ENCODE measurements at places on chromosomes 13 and 19.

DNA sequence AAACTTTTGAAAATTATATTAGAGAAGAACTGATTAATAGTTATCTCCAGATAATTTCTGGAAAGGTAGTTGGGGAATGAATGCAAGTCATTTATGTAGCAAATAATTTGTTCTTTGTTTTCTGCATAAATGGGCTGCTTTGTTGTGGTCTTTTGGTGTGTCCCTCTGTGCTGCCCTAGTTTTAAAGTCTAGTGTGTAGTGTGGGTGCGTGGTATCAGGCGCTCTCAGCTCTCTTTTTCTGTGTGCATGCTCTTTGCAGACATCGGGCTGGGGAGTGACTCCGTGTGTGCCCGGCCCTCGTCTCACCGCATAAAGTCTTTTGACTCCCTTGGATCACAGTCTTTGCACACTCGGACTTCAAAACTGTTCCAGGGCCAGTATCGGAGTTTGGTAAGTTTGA is 94.5 kb downstream of the ARHGEF7 start:
- peak overlapping the region; percentile 19 for H3K27ac ChIP-seq
- peaks cover 75% of the 10 kb centered on the region for H3K4me1 ChIP-seq
- peak overlapping the region; percentile 17 for H3K4me3 ChIP-seq
- H3K27me3 ChIP-seq, result no peaks in the 10 kb centered on the region

DNA sequence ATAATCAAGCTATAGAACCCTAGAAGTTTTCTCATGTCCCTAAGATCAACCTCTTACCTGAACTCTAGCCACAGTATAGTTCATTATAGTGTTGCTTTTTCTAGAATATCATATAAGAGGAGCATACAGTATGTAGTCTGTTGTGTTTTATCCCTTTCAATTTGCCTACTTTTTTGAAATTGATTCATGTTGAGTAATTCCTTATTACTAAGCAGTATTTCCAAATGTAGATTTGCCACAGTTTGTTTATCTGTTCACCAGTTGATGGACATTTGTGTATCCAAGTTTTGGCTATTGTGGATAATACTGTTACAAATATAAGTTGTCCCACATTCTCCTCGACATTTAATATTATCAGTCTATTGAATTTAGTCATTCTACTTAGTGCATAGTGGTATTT is 138.0 kb downstream of the LMO7 start:
- no peaks in the 10 kb centered on the region for H3K27me3 ChIP-seq
- no peak overlapping the region for H3K4me3 ChIP-seq
- DNase-seq, result no peak

GRCh38 chr19:35207391-35207871 is 21.1 kb downstream of the FAM187B start:
- no peak overlapping the region for H3K4me3 ChIP-seq
- H3K27ac ChIP-seq, result no peak overlapping the region
- H3K4me1 ChIP-seq, result peaks cover 4% of the 10 kb centered on the region
- no peaks in the 10 kb centered on the region for H3K36me3 ChIP-seq

DNA sequence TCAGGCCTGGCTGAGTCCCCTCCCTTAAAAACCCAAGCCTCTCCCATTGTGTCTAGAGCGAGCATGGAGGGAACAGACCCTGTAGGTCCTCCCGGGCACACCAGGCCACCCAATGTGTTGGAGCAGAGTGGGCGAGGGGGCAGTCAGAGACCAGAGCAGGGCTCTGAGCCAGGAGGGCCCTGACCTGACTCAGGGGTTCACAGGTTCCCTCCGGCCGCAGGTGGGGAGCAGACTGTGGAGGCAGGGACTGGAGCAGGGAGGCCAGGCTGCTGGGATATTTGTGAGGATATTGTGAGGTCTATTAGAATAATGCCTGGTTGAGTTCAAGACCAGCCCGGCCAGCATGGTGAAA is 1.6 kb upstream of the TYROBP start:
- H3K4me3 ChIP-seq, result no peak overlapping the region
- H3K27ac ChIP-seq, result no peak overlapping the region
- H3K36me3 ChIP-seq, result no peaks in the 10 kb centered on the region
- no peak for DNase-seq
- H3K4me1 ChIP-seq, result no peaks in the 10 kb centered on the region

DNA sequence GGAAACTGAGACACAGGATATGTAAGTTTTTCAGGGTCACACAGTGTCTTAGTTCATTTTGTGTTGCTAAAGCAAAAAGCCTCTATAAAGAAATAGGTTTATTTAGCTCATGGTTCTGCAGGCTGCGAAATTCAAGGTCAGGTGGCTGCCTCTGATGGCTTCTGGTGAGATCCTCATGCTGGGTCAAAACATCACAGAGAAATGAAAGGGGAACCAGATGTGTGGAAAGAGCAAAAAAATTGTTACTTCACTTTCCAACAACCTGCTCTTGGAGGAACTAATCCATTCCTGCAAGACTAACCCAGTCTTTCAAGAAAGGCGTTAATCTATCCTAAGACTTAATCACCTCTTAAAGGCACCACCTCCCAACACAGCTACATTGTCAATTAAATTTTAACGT is 64.2 kb upstream of the UBL3 start:
- no peak overlapping the region for H3K27ac ChIP-seq
- DNase-seq, result no peak
- no peaks in the 10 kb centered on the region for H3K27me3 ChIP-seq
- H3K4me3 ChIP-seq, result no peak overlapping the region

DNA sequence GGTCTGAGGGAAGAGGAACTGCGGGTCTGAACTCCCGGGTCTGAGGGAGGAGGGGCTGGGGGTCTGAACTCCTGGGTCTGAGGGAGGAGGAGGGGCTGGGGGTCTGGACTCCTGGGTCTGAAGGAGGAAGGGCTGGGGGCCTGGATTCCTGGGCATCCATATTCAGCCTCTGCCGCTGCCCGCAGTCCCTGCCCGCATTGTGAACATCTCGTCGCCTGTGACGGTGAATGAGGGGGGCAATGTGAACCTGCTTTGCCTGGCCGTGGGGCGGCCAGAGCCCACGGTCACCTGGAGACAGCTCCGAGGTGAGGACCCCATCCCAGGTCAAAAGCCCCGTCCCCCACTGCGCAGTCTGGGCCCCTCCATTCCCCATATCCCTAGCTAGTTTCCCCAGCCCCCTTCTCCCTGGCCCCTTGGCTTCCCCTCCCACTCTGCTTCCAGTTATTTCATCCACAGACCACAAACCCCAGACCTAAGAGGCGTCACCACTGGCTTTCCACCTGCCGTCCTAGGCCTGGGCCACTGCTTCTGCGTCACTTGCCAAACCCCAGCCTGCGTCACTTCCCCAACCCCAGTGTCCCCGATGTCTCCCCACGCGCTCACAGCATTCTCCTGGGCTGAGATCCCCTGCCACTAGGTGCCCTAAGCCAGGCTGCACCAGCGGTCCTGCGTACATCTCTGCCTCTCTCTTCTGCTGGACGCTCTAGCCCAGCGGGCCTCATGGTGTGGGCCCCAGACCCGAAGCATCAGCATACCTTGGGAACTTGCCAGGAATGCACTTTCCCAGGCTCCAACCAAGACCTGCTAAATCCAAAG is 13.9 kb downstream of the IGLON5 start:
- H3K27ac ChIP-seq, result no peak overlapping the region
- no peak for DNase-seq
- peaks cover 57% of the 10 kb centered on the region for H3K27me3 ChIP-seq
- H3K4me3 ChIP-seq, result no peak overlapping the region
- H3K36me3 ChIP-seq, result no peaks in the 10 kb centered on the region
- H3K4me1 ChIP-seq, result no peaks in the 10 kb centered on the region

- H3K27me3 ChIP-seq, result peaks cover 65% of the 10 kb centered on the region
- peak overlapping the region; percentile 74 for H3K27ac ChIP-seq
- no peaks in the 10 kb centered on the region for H3K36me3 ChIP-seq
- peak overlapping the region; percentile 80 for H3K4me3 ChIP-seq
Measured at GRCh38 chr19:31350033-31350692, 927 bp upstream of the TSHZ3 start.

- peaks cover 47% of the 10 kb centered on the region for H3K4me1 ChIP-seq
- H3K36me3 ChIP-seq, result peaks cover 51% of the 10 kb centered on the region
- DNase-seq, result peak; percentile 90
- H3K27me3 ChIP-seq, result no peaks in the 10 kb centered on the region
Measured at GRCh38 chr19:3968556-3969434, 2.1 kb downstream of the DAPK3 start.

DNA sequence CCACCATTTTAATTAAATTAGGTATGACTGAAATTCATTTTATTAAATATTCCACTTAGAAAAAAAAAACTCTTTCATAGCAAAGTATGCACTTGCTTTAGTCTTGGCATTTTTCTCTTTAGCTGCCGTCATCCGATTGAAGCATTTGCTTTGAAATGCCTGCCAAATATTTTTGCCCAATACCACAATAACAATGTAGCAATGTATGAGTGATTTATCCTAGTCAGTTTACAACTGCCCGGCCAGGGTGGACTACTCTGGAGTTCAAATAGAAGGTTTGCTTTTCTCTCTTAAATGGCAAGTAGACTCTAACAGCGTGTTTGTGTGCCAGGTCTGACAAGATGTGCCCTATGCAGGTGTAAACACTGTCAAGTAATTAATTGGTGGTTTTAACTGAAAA is 675.3 kb upstream of the SGCG start:
- H3K4me1 ChIP-seq, result no peaks in the 10 kb centered on the region
- H3K4me3 ChIP-seq, result no peak overlapping the region
- no peak overlapping the region for H3K27ac ChIP-seq
- no peaks in the 10 kb centered on the region for H3K36me3 ChIP-seq
- H3K27me3 ChIP-seq, result no peaks in the 10 kb centered on the region
- DNase-seq, result no peak

GRCh38 chr13:45162821-45163220 is 38.0 kb downstream of the KCTD4 start:
- DNase-seq, result no peak
- peaks cover 2% of the 10 kb centered on the region for H3K4me1 ChIP-seq
- H3K27ac ChIP-seq, result no peak overlapping the region
- no peak overlapping the region for H3K4me3 ChIP-seq
- no peaks in the 10 kb centered on the region for H3K27me3 ChIP-seq
- no peaks in the 10 kb centered on the region for H3K36me3 ChIP-seq

- peaks cover 39% of the 10 kb centered on the region for H3K4me1 ChIP-seq
- H3K4me3 ChIP-seq, result peak overlapping the region; percentile 11
- no peaks in the 10 kb centered on the region for H3K36me3 ChIP-seq
- peak overlapping the region; percentile 53 for H3K27ac ChIP-seq
- H3K27me3 ChIP-seq, result no peaks in the 10 kb centered on the region
Measured at GRCh38 chr19:19447536-19448237, 42.2 kb downstream of the GATAD2A start.
